AG20443 (cell line): ENCODE measurements at places on chromosomes 2 and 18.
A peak's percentile ranks its signal among the peaks of the same experiment; 100 is the strongest.

DNA sequence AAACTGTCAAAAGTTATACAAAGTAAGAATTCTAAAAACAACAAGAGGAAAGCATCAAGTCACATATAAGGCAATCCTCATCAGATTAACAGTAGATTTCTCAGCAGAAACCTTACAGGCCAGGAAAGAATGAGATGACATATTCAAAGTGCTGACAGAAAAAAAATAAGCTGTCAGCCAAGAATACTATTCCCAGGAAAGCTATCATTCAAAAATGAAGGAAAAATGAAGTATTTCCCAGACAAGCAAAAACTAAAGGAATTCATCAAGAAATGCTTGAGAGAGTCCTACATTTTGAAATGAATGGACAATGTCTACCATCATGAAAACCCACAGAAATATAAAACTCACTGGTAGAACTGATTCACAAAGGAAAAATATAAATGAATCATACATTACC is 268.9 kb upstream of the OSR1 start:
- DNase-seq: no peak

DNA sequence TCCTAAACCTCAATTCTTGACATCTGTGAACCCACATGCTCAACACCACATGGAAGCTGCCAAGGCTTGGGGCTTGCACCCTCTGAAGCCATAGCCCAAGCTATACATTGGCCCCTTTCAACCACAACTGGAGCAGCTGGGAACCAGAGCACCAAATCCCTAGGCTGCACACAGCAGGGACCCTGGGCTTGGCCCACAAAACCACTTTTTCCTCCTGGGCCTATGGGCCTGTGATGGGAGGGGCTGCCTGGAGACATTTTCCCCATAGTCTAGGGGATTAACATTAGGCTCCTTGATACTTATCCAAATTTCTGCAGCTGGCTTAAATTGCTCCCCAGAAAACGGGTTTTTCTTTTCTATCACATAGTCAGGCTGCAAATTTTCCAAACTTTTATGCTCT is 40.3 kb downstream of the EXOC6B start:
- DNase-seq: no peak

GRCh38 chr2:86441882-86442641 is 891 bp downstream of the KDM3A start:
- peak; percentile 67 for DNase-seq

DNA sequence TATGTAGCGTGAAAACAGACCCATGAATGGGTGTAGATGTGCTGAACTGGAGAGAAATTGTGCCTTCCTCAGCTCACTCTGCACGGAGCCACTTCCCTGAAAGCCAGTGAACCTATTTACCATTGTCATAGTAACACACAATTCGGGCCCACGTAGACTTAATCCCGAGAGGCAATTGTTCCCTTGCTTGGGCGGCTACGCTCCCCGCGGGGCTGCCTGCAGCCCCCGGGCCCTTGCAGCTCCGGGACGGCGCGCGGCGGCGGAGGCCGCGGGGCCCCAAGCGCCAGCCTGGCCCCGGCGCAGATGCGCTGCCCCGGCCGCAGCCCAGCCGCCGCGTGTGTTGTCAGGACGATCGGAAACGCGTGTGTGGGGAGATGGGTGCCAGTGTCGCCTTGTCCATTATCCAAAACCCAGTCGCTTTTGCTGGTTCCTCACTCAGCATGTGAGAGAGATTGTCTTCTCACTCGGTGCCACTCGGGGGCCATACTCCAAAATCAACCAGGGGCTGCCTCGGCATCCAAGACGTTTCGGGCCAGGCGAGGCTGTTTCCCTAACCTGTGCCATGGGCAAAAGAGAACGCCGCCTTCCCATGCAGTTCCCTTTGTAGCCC is 17.9 kb upstream of the LRRTM1 start:
- DNase-seq: no peak

DNA sequence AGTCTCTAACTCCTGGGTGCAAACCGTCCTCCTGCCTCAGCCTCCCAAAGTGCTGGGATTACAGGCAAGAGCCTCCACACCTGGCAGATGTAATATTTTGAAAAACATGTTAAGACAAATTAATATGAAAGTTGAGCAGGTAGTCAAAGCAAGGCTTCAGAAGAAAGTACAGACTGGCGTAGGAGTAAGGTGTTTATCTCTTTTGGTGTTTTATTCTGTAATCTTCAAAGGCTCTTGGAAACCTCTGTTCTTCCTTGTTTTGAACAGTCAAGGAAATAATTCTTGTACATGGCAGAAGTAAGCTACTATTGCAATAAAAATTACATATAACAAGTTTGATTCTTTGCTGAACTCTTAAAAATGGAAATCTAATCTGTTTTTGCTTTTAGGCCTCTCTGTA is 5.3 kb downstream of the RNF138 start:
- no peak for DNase-seq

DNA sequence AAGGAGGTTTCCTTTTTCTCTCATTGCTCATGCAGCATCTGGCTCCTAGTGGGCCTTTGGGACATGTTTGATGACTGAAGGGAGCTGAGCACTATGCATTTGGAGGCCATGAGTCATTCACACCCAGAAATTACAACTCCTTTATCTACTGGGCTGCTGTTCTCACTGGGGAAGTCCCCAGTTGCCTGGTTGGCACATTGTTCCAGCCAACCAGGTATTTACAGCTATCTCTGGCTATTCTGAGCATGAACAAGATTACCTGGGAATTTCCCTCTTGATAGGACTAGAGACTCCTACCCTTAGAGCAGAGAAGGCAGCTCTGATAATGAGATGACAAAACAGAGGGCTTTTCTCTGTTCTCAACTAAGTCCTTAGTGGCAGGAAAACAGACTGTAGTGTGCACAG is 206.5 kb downstream of the SETBP1 start:
- peak; percentile 58 for DNase-seq

DNA sequence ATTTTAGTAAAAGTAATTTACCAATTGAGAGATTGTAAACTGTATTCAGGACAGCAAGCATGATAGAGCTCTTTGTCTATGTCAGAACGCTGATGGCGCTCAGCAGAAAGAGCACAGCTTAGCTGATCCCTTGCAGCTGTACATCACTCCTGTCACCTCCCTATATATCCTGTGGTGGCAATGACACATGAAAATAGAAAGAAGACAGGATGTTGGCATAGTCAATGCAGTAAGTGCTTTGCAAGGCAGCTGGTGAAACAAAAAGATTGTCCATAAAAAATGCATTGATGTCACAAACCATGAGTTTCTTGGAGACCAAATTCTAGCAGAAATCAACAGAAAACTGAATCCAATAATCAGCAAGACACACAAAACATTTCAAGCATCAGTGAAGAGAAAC is 221.5 kb downstream of the RIT2 start:
- no peak for DNase-seq

DNA sequence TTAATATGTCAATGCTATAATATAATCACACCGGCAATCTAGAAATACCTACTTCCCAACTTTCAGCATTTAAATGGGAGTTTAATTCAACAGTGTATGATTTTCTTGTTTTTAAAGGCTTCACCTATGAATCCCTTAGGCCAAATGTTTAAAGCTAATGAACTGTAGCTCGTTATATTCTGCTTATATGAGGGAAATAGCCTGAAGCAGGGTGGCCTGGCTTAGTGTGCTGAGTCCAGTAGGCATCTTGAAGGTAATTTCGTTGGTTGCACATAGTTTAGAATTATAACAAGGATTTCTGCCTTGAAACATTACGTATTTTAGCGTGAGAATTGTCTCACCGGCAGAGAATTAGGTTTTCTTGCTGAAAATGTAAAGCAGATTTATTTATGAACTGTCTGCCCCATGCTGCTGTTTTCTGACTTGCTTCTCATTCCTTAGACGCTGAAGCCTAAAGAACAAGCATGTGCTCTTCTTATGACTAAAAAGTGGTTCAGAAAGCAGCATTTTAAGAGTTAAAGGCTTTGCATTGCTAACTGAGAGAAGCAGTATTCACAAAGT is 433.7 kb upstream of the RAB12 start:
- no peak for DNase-seq

DNA sequence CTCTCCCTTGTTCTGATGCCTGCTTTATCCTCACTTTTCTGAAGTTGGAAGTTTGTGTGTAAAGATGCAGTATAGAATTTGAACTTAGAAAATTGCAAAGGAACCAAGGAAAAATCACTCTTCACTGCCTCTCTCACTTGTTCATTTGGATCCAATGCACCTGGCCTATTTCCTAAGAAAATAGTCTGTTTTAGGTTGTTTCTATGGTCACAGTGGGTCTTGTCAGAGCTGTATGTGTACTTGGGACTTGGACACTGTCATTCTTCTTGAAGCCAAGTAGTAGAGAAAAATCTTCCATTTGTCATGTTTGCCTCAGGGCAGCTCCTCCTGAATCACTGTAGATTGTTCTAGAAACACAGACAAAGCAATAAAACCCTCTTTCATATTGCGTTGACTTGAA is 80.3 kb upstream of the SESTD1 start:
- DNase-seq: no peak

- DNase-seq: no peak
These were observed 282.2 kb upstream of the ATP5MC3 start for GRCh38 chr2:175463589-175464310.

DNA sequence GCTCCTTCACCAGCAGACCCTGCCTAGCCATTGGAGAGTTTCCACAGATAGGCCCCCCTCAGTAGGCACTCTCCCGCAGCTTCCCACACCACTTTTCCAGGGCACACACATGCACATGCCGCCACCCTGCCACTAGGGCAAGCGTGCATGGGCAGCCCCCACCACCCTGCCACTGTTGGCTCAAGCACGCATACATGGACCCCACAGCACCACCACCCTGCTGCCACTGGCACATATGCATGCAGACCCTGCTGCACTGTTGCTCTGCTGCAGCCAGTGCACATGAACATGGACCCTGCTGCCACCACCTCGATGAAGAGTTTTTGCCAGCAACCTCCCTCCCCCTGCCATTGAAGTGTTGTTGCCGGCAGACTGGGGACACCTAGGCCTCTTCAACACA is 154.9 kb downstream of the FTCDNL1 start:
- DNase-seq: no peak

DNA sequence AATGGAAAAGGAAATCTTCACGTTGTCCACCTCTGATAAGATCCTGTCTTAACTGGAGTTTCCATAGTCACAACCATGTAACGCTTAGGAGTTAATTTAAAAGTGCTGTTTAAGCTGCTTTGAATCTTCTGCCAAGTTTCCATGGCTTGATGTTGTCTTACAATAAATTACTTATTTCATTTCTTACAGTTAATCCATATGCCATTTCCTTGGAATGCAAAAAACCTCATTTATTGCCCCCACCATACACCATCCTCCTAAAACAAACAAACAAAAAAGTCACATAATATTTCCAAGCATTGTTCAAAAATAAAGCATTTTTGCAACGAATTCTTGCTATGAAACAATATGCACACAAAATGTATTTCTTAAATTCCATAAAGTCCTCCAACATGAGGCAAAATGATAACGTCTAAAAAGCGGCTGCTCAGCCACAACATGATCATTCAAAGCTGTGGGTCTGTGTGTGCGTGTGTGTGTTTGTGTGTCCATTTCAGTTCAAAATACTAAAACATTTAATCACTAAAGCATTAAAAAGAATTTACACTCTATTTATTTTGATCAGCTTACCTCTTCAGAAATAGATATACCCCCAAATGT is 46.8 kb upstream of the PXDN start:
- no peak for DNase-seq

GRCh38 chr2:231174211-231174651 is 24.2 kb upstream of the ARMC9 start:
- no peak for DNase-seq

- no peak for DNase-seq
These were observed 123.9 kb upstream of the ACKR3 start for GRCh38 chr2:236445678-236446077.

DNA sequence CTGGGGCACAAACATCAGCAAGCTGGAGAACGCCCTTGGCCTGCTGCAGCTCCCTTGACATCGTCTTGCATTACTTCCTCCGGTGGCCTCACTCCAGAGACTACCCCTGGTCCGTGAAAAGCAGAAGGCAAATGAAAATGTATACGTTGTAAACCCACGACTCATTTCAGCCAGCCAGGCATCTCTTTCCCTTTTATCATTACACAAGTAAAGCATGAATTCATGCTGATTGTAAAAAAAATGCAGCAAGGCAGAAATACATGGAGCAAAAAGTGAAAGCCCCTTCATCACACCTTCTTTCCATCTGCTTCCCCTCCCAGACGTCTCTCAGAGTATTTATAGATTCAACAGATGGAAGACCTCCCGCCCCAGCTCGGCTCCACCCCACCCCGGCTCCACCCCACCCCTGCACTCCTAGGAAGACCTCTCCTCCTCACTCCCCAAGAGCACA is 41.6 kb upstream of the RALBP1 start:
- DNase-seq: no peak

DNA sequence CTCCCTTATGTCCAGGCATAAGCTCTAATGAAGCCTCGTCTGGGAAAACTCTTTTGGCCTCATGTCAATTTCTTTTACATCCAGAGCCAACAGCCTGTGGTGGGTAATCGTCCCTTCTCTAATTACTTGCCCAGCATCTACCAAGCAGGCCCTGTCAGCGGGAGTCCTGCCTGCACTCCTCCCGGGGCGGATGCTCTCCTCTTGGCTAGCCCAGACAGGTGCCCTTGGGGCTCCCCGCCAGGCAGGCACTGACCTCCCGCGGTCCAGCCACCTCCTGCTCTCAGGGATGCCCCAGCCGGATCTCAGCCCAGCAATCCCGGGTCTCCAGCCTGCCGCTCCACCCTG is 74.2 kb downstream of the NCAPH start:
- DNase-seq: no peak

- peak; percentile 93 for DNase-seq
These were observed at the start of gene CEBPZOS for GRCh38 chr2:37196320-37197195. Gene CEBPZOS (plus strand): TSS chr2:37196496. CDS start chr2:37199705, 3,209 bp downstream.

DNA sequence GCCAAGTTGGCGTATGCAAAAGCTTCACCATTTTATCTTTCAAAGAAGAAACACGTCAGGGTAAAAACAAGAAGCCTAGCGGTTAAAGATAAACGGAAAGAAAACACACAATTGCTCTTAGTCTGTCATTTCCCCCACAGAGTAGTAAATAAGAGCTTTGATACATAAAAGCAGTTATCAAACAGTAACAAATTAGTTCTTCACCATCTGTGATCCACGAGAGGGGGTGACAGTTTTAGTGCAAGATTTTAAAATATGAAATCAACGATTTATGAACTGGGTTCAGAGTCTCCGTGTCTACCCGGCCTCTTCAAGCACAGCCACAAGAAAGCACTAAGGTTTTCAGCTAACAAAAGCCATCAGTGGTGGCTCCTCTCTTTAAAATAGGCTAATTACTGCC is 703.9 kb upstream of the ID2 start:
- no peak for DNase-seq

GRCh38 chr2:25380586-25381375 is 39.1 kb upstream of the DNMT3A start:
- DNase-seq: no peak

- no peak for DNase-seq
These were observed 230.5 kb upstream of the THSD7B start for GRCh38 chr2:136534811-136535210.

- DNase-seq: peak; percentile 69
These were observed 161.0 kb upstream of the TMEM200C start for GRCh38 chr18:6056171-6056910.

GRCh38 chr2:58906081-58906645 is 665.0 kb upstream of the FANCL start:
- DNase-seq: no peak

- no peak for DNase-seq
These were observed 46.6 kb downstream of the THUMPD2 start for GRCh38 chr2:39732482-39732881.
